ENCODE measurements at places on chromosomes 7 and 10. TPM values are rescaled to one million over a fixed set of nuclear protein-coding genes. Genes with fewer than 3 reads are reported as not detected.

GRCh38 chr10:61166065-61166464 is 222.1 kb upstream of the RHOBTB1 start:
- H3K27ac ChIP-seq, result no peak overlapping the region
- H3K4me1 ChIP-seq, result no peaks in the 10 kb centered on the region
- DNase-seq, result no peak
- H3K27me3 ChIP-seq, result no peaks in the 10 kb centered on the region
- H3K4me3 ChIP-seq, result no peak overlapping the region
- no peaks in the 10 kb centered on the region for H3K36me3 ChIP-seq

The LGI1 gene
- total RNA-seq, result not detected

The NRBF2 gene
- 25.7 TPM for total RNA-seq

The BTBD16 gene
- total RNA-seq, result 0.82 TPM

The TMEM178B gene
- 0.39 TPM for total RNA-seq

DNA sequence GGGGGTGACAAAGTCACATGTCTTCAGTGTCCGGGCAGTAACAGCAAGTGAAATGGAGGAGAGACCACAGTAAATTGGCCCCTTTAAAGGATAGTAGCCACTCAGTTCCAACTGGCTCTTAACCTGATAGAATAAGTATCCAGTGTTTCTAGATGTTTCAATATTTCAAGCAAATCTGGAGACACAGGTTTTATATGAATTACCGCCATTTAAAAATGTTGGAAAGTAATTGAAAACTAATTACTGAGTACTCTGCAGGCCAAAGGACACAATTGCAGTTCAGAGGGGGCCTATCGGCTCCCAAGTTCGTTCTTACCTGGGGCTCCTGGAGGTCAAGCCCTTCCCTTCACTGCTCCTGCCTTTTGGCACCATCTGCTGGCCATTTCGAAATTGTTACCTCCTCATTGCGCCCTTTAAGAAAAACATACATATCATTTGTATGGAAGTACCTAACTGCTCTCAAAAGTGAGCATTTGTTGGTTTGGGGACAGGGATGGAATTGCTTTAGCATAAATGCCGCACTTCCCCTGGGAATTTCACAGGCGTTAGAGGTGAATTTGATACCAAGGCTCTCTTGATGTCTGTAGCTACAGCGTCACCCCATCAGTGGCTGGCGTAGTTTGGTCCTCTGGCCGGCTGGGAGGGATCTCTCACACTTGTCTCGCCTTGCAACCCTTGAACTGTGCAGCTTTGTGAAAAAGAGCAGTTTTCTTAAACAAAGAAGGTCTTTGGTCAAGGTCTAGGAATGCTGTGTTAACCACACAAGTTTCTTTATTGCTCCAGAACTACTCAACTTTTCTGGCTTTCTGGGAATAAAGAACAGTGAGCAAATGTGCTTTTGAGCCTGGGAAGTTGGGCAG is 220.0 kb downstream of the ARHGAP21 start:
- no peaks in the 10 kb centered on the region for H3K36me3 ChIP-seq
- no peaks in the 10 kb centered on the region for H3K27me3 ChIP-seq
- no peaks in the 10 kb centered on the region for H3K4me1 ChIP-seq
- DNase-seq, result peak; percentile 28

DNA sequence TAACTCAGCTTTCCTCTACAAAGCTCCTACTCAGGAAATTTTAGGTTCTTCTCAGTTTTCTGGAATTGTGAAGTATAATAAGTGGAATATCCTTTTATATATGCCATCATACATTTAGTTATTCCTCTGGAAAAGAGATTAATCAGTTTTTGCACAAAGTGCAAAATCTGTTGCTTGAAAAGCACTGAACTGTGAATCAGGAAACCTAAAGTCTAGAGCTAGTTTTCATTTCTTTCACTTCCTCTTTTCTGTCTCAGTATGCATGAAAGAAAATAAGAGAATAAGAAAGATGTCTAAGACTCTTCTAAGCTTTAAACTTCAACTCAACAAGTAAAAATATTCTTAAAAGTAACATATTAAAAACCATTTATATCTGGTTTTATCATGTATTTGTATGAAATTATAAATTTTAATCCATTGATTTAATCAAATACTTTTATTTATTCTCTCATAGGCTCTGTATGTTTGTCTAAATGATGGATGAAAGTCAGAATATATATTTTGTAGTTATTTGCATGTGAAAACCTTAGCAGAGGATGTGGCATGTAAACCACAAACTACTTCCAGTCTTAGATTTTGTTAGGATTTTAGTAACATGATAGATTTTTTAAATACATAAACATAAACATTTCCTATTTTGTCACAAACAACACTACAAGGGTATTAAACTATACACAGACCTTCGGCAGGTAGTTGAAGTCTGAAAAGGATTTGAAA is 1073.0 kb downstream of the XPNPEP1 start:
- no peak overlapping the region for H3K4me3 ChIP-seq
- no peaks in the 10 kb centered on the region for H3K4me1 ChIP-seq
- no peak overlapping the region for H3K27ac ChIP-seq
- H3K36me3 ChIP-seq, result no peaks in the 10 kb centered on the region

GRCh38 chr7:1987591-1988532 is 244.9 kb downstream of the MAD1L1 start:
- no peak overlapping the region for H3K4me3 ChIP-seq
- H3K36me3 ChIP-seq, result no peaks in the 10 kb centered on the region
- H3K27me3 ChIP-seq, result no peaks in the 10 kb centered on the region
- no peak overlapping the region for H3K27ac ChIP-seq
- no peaks in the 10 kb centered on the region for H3K4me1 ChIP-seq

- no peak overlapping the region for H3K4me3 ChIP-seq
- DNase-seq, result no peak
- H3K36me3 ChIP-seq, result peaks cover 20% of the 10 kb centered on the region
- H3K27ac ChIP-seq, result no peak overlapping the region
- H3K27me3 ChIP-seq, result no peaks in the 10 kb centered on the region
- H3K4me1 ChIP-seq, result peaks cover 4% of the 10 kb centered on the region
These were observed 64.2 kb downstream of the MYOF start for GRCh38 chr10:93417921-93418320.

The NPSR1 gene
- not detected for total RNA-seq

- H3K27me3 ChIP-seq, result no peaks in the 10 kb centered on the region
- no peaks in the 10 kb centered on the region for H3K4me1 ChIP-seq
- H3K4me3 ChIP-seq, result no peak overlapping the region
These were observed 208.5 kb downstream of the FOXP2 start for GRCh38 chr7:114623146-114623545.

GRCh38 chr10:33238643-33239042 is 95.8 kb downstream of the NRP1 start:
- H3K4me3 ChIP-seq, result no peak overlapping the region
- peak overlapping the region; percentile 96 for H3K27ac ChIP-seq
- no peaks in the 10 kb centered on the region for H3K27me3 ChIP-seq
- DNase-seq, result peak; percentile 74
- peaks cover under 1% of the 10 kb centered on the region for H3K36me3 ChIP-seq

- H3K4me3 ChIP-seq, result no peak overlapping the region
- no peaks in the 10 kb centered on the region for H3K36me3 ChIP-seq
- DNase-seq, result no peak
- H3K27me3 ChIP-seq, result no peaks in the 10 kb centered on the region
- H3K27ac ChIP-seq, result no peak overlapping the region
- no peaks in the 10 kb centered on the region for H3K4me1 ChIP-seq
These were observed 145.1 kb upstream of the NOBOX start for GRCh38 chr7:144548556-144548955.

- peaks cover 9% of the 10 kb centered on the region for H3K4me1 ChIP-seq
- no peak for DNase-seq
- H3K36me3 ChIP-seq, result no peaks in the 10 kb centered on the region
- no peak overlapping the region for H3K27ac ChIP-seq
These were observed 87.5 kb downstream of the ATXN7L1 start for GRCh38 chr7:105788816-105789349.

GRCh38 chr10:108327706-108328105 is 1163.2 kb upstream of the SORCS1 start:
- peak; percentile 4 for DNase-seq
- H3K27me3 ChIP-seq, result no peaks in the 10 kb centered on the region
- H3K27ac ChIP-seq, result no peak overlapping the region
- H3K4me1 ChIP-seq, result no peaks in the 10 kb centered on the region

DNA sequence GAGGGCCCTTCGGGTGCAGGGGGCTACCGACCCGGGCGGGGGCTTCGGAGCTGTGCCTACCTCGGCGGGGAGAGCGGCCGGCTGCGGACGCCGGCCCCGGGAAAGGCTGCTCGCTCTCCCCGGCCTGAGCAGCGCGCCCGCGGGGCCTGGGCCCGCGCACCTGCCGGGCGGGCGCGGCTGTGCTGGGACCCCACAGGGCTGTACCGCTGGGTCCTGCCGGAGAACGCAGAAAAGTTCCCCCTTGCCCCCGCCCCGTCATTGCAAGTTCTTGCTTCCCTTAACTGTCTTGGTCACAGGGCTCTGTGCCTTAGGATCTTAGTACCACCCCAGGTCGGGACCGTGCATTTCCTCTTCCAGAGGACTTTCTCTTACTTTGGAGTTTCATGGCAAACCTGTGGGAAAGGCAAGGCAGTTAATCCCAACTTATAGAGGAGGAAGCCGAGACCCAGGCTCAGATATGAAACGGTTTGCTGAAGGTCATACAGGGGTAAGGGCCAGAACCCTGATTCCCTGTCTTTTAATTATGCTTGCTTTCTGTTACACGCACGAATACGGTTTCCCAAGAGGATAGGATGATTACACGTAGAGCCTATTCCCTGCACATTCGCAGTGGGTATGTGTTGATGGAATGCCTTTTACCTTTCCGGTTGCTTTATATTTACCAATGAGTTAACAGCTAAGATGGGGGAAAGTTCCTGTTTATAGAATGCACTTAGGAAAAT is 652 bp downstream of the PCGF5 start:
- H3K27ac ChIP-seq, result peak overlapping the region; percentile 72
- H3K27me3 ChIP-seq, result peaks cover 9% of the 10 kb centered on the region
- DNase-seq, result no peak
- no peaks in the 10 kb centered on the region for H3K36me3 ChIP-seq

- no peaks in the 10 kb centered on the region for H3K4me1 ChIP-seq
- H3K27ac ChIP-seq, result no peak overlapping the region
- H3K36me3 ChIP-seq, result no peaks in the 10 kb centered on the region
These were observed 15.1 kb upstream of the CYP2E1 start for GRCh38 chr10:133511907-133512528.

The POR gene
- 168 TPM for total RNA-seq

The SMKR1 gene
- total RNA-seq, result 1.4 TPM

GRCh38 chr10:133592716-133593115 is 27.3 kb upstream of the SYCE1 start:
- no peaks in the 10 kb centered on the region for H3K36me3 ChIP-seq
- no peak overlapping the region for H3K4me3 ChIP-seq
- no peaks in the 10 kb centered on the region for H3K4me1 ChIP-seq
- no peak for DNase-seq
- peaks cover 33% of the 10 kb centered on the region for H3K27me3 ChIP-seq

GRCh38 chr10:6918305-6918704 is 338.2 kb upstream of the PRKCQ start:
- no peaks in the 10 kb centered on the region for H3K36me3 ChIP-seq
- H3K4me1 ChIP-seq, result no peaks in the 10 kb centered on the region
- H3K27ac ChIP-seq, result no peak overlapping the region
- no peak for DNase-seq
- no peak overlapping the region for H3K4me3 ChIP-seq

The CAV2 gene
- total RNA-seq, result 217 TPM

DNA sequence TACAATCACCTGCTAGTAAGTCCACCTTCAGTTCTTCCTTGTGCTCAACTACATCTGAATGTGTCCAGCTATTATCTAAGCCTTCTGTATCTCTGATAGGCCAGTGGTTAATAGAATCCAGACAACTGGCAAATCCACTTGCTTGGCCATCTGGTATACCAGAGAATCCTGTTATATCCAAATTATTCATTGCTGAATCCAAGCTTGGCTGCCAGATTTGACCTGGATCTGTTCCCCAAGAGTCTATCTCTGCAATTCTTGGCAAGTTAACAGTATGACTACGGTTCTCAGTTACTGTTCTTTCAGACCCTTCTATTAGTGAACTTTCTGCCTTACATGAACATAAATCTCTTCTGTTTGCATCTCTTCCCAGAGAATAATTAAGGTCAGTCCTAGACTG is 154.6 kb upstream of the TARP start:
- no peak for DNase-seq
- H3K4me3 ChIP-seq, result no peak overlapping the region
- H3K27me3 ChIP-seq, result no peaks in the 10 kb centered on the region
- H3K36me3 ChIP-seq, result no peaks in the 10 kb centered on the region
- no peaks in the 10 kb centered on the region for H3K4me1 ChIP-seq

The LRMDA gene
- total RNA-seq, result 1.2 TPM

The WNT2 gene
- not detected for total RNA-seq

- H3K4me3 ChIP-seq, result no peak overlapping the region
- H3K27ac ChIP-seq, result no peak overlapping the region
- H3K36me3 ChIP-seq, result no peaks in the 10 kb centered on the region
- DNase-seq, result peak; percentile 7
- H3K27me3 ChIP-seq, result no peaks in the 10 kb centered on the region
These were observed 65.9 kb downstream of the DGKB start for GRCh38 chr7:14836571-14837189.

GRCh38 chr10:59678884-59679301 is 30.8 kb downstream of the SLC16A9 start:
- H3K4me3 ChIP-seq, result no peak overlapping the region
- no peaks in the 10 kb centered on the region for H3K36me3 ChIP-seq
- DNase-seq, result no peak
- H3K27ac ChIP-seq, result no peak overlapping the region
- H3K27me3 ChIP-seq, result no peaks in the 10 kb centered on the region

The LOXL4 gene
- 17.7 TPM for total RNA-seq

The TBC1D12 gene
- total RNA-seq, result 23.7 TPM

DNA sequence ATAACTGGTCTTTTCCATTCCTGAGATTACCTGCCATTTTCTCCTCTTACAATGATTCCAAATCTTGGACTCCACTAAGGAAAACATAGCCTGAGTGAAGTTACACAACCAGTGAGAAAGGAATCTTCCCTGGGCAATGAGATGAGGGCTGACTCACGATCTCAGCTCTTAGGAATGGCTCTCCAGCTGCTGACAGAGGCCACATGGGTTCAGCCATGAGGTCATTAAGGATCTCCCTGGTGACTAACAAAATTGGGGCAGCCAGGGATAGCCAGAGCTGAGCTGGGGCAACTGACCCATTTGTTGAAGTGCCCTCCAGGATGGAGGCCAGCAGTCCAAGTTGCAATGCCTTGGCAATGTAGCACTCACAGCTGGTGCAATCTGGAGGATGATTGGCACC is 78.7 kb upstream of the MKLN1 start:
- no peak overlapping the region for H3K4me3 ChIP-seq
- peak; percentile 74 for DNase-seq
- H3K27me3 ChIP-seq, result no peaks in the 10 kb centered on the region
- H3K36me3 ChIP-seq, result no peaks in the 10 kb centered on the region
- peaks cover 6% of the 10 kb centered on the region for H3K4me1 ChIP-seq

DNA sequence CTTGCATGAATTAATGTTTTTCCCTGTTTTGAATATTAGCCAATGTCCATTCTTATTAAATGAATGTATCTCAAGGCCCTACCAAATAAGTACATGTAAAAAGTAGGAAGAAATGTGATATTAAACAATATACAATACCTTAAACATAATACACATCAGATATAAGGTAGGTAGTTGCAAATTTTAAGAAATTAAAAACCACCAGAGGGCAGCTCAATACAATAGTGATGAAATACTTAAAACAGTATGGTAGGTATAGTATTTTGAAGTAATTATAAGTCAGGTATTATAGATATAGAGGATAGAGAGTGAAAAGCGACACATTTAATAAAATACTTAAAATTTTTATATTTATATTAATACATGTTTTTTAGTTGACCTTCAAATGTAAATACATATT is 43.6 kb upstream of the CDK14 start:
- no peaks in the 10 kb centered on the region for H3K36me3 ChIP-seq
- H3K4me3 ChIP-seq, result no peak overlapping the region
- H3K27ac ChIP-seq, result no peak overlapping the region
- DNase-seq, result no peak

GRCh38 chr10:115004236-115004862 is 66.4 kb downstream of the TRUB1 start:
- H3K27ac ChIP-seq, result no peak overlapping the region
- no peaks in the 10 kb centered on the region for H3K36me3 ChIP-seq
- peaks cover 3% of the 10 kb centered on the region for H3K27me3 ChIP-seq

All from Panc1 (cell line).